ENCODE measurements at places on chromosomes 12 and 14. TPM values are rescaled to one million over a fixed set of nuclear protein-coding genes. Genes with fewer than 3 reads are reported as not detected.

DNA sequence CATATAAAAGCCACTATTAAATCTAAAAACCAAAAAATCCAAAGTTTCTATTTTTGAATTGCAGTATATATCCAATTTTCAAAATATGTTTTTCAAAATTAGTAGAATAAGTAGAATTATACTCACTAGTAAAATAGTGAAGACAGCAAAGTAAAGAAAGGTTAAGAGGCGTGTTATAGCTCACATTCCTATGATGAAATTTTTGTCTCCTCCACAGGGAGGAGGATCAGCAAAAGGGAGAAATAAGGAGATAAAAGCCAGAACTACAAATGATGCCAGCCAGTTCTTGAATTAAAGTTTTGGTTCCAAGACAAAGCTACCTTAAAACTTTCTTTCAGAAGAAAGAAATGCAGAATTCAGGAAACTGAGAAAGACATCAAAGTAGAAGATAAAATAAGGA lies 50.0 kb downstream of the C2CD5 start:
- no peak for DNase-seq

DNA sequence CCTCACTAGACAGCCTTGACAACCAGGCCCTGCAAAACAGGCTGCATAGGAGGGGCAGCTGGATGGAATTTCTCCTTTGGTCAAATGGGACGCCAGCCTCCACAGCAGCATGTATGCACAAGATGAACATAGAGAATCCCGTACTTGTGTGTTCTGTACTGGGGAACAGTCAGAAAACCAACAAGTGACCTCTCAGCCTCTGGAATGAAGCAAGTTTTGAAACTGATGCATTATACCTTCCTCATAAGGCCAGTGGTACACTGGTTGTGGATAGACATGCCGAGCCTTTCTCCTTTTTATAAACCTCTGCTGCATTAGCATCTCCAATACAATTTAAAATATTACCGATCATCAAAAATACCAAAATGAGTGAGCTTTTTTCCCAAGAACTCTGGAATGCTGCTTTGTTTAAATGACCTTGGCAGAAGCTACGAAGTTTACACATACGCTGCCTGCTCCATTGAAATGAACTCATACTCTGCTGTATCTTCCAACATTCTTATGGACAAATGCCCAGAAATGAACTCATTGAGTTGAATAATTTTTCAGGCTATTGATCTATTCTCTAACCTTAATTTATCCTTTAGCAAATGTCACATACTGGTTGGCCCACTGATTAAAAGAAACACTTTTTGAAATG lies 47.6 kb upstream of the FERMT2 start:
- peak; percentile 95 for DNase-seq

DNA sequence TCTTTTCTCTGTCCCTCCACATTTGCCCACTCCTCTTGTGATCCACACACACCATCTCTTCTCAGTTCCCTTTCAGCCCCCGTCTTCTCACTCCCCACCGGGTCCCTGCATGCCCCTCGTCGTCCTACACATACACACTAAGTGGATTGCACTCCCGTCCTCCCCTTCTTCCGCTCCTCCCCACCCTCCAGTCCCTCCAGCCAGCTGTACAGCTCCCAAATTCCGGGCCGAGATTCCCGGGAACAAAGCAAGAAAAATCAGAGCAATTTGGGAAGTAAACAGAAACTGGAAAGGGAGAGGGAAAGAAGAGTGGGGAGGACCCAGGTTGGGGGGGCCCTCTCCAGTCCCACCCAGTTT lies 282 bp upstream of the IGFBP6 start:
- DNase-seq, result peak; percentile 39

GRCh38 chr14:23154964-23155587 lies 28.4 kb downstream of the SLC7A8 start:
- DNase-seq, result peak; percentile 85

Gene PSMD9
- 63.4 TPM for total RNA-seq

Measured in astrocyte (in vitro differentiated cells and primary cell).